ENCODE measurements at places on chromosomes 6 and 20. TPM values are rescaled to one million over a fixed set of nuclear protein-coding genes. Genes with fewer than 3 reads are reported as not detected.

- H3K4me3 ChIP-seq, result no peak overlapping the region
- no peak overlapping the region for H3K27ac ChIP-seq
- no peaks in the 10 kb centered on the region for H3K27me3 ChIP-seq
- DNase-seq, result no peak
- H3K36me3 ChIP-seq, result no peaks in the 10 kb centered on the region
- H3K4me1 ChIP-seq, result peaks cover 24% of the 10 kb centered on the region
These were observed 13.7 kb upstream of the FAM83C start for GRCh38 chr20:35305682-35306556.

DNA sequence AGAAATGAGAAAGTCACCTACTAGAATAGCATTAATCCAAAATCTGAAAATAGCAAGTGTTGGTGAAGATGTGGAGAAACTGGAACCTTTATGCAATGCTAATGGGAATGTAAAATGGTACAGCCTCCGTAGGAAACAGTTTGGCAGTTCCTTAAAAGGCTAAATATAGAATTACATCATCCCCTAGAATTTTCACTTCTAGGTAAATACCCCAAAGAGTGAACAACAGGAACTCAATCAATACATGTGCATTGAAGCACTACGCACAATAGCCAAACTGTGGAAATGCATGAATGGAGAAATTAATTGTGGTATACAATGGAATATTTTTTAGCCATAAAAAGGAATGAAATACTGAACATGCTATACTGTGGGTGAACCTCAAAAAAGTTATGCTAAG lies 982.0 kb upstream of the FLRT3 start:
- no peak overlapping the region for H3K27ac ChIP-seq
- no peaks in the 10 kb centered on the region for H3K27me3 ChIP-seq
- no peaks in the 10 kb centered on the region for H3K4me1 ChIP-seq
- H3K36me3 ChIP-seq, result no peaks in the 10 kb centered on the region

GRCh38 chr20:47770935-47771334 lies 14.3 kb downstream of the SULF2 start:
- no peaks in the 10 kb centered on the region for H3K27me3 ChIP-seq
- no peak overlapping the region for H3K4me3 ChIP-seq
- DNase-seq, result no peak
- H3K4me1 ChIP-seq, result peaks cover 12% of the 10 kb centered on the region
- no peaks in the 10 kb centered on the region for H3K36me3 ChIP-seq

The RIOK1 gene
- total RNA-seq, result 7.9 TPM

DNA sequence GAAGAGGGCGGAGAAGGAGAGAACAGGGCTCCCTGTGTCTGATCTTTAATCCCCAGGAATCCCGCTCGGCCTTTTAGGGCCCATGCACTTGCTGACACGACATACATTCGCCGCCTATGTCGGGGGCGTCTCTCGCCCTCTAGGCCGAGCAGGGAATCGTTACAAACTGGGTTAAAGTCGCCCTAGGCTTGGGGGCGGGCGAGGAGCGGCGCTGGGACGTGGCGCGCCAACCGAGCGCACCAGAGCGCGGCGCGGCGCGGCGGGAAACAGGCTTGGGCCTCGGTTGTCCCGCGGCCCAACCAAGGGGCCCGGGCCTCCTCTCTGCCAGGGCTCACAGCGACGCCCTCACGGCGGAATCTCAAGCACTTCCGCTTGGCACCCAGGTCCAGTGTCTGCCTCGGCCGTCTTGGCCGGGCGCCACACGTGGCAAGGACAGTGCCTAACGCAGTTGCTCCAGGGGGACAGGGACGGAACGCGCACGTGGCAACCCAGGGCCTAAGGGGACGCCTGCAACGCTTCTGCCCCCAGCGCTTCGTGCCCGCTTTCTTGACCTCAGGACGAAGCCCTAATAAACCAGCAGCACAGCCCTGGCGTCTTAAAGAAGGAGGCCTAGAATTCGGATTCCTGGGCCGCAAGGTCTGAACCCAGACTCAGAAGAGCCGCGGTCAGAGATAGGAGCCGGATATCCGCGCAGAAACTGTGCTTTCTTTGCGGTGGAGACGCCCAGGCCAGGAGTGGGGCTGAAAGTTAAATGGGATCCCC lies 71.5 kb downstream of the NCR2 start:
- no peak overlapping the region for H3K27ac ChIP-seq
- no peak for DNase-seq
- no peaks in the 10 kb centered on the region for H3K27me3 ChIP-seq
- H3K36me3 ChIP-seq, result no peaks in the 10 kb centered on the region
- no peaks in the 10 kb centered on the region for H3K4me1 ChIP-seq
- H3K4me3 ChIP-seq, result no peak overlapping the region

The DCDC2 gene
- total RNA-seq, result 20.8 TPM

GRCh38 chr6:44058617-44059358 lies 68.5 kb downstream of the MRPL14 start:
- DNase-seq, result peak; percentile 87
- no peaks in the 10 kb centered on the region for H3K4me1 ChIP-seq
- no peaks in the 10 kb centered on the region for H3K36me3 ChIP-seq
- no peaks in the 10 kb centered on the region for H3K27me3 ChIP-seq
- H3K27ac ChIP-seq, result peak overlapping the region; percentile 21

- H3K4me3 ChIP-seq, result no peak overlapping the region
- H3K27ac ChIP-seq, result no peak overlapping the region
- no peaks in the 10 kb centered on the region for H3K36me3 ChIP-seq
- no peaks in the 10 kb centered on the region for H3K4me1 ChIP-seq
- no peak for DNase-seq
These were observed 365.9 kb downstream of the RNF144B start for GRCh38 chr6:18753076-18753475.

DNA sequence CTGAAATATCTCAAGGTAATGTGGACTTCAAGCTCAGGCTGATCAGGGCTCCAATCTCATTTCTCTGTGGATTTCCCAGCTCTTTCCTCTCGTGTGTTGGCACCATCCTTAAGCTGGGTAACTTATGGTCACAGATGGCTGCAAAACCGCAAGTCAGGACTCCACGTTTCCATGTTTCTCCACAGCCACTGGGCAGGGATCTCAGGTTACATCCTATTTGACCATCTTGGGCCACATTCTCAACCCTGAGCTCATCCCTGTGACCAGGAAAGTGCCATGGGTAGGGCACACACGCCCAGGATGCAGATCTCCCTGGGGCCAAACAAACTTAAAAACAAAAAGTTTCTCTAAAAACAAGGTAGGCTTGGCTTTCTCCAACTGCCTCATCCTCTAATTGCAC lies 15.4 kb downstream of the RPS6KA2 start:
- H3K27ac ChIP-seq, result no peak overlapping the region
- DNase-seq, result no peak
- H3K4me1 ChIP-seq, result no peaks in the 10 kb centered on the region
- no peak overlapping the region for H3K4me3 ChIP-seq
- H3K36me3 ChIP-seq, result no peaks in the 10 kb centered on the region

The MYBL2 gene
- 3.0 TPM for total RNA-seq
